ENCODE measurements at places on chromosomes 12 and 14.
A peak's percentile ranks its signal among the peaks of the same experiment; 100 is the strongest.

GRCh38 chr14:105022276-105022670 is 1.4 kb upstream of the CDCA4 start:
- DNase-seq = no peak

DNA sequence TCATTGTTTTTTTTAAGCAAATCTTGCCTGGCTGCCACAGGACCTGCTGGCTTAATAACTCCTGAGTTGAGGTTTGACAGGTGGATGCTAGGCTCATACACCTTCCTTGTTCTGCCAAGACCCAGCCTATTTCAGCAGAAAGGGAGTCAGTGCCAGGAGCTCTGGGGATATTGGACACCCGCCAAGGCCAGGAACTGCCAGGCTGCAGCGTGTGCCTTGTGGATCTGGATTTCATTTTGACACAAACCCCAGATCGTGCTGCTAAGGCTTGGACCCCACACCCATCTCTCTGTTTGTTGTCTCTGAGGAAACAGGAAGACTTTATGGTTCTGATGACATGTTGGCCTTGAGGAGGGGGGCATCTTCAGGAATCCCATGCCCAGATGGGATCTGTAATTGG is 44.4 kb upstream of the PRIMA1 start:
- DNase-seq = no peak

DNA sequence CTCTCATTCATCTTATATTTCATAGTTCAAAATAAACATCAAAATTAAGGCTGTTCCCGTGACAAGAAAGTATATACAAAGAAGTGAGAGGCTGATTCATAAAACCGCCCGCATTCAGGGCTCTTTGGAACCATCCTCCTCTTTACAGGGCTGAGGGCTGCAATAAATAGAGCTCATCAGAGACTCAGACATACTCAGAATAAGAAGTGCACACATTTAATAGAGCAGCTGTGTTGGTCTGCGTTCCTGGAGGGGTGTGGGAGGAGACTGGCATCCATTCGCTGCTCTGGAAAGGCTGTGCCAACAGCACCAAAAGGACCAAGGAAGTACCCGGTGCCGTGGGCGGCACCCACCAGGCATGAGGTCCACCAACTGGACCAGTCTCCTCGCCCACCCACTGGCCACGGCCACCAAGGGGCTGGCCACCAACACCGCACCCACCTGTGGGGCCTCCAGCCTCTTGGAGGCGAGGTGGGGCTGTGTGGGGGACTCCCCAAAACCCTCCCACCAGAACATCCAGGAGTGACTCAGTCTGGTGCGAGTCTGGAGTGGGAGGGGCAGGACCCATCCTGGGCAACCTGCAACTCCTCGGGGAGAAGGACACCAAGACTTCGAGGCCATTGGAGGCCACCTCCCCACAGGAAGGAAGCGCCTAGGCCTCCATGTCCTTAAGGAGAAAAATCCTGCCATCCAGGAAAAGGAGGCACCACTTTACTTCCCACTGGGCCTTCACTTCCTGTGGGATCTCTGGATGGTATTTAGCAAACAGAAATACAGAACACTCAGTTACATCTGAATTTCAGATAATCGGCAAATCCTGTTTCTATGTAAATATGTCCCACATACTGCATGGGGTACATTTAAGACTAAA is 32.7 kb downstream of the VCPKMT start:
- no peak for DNase-seq

DNA sequence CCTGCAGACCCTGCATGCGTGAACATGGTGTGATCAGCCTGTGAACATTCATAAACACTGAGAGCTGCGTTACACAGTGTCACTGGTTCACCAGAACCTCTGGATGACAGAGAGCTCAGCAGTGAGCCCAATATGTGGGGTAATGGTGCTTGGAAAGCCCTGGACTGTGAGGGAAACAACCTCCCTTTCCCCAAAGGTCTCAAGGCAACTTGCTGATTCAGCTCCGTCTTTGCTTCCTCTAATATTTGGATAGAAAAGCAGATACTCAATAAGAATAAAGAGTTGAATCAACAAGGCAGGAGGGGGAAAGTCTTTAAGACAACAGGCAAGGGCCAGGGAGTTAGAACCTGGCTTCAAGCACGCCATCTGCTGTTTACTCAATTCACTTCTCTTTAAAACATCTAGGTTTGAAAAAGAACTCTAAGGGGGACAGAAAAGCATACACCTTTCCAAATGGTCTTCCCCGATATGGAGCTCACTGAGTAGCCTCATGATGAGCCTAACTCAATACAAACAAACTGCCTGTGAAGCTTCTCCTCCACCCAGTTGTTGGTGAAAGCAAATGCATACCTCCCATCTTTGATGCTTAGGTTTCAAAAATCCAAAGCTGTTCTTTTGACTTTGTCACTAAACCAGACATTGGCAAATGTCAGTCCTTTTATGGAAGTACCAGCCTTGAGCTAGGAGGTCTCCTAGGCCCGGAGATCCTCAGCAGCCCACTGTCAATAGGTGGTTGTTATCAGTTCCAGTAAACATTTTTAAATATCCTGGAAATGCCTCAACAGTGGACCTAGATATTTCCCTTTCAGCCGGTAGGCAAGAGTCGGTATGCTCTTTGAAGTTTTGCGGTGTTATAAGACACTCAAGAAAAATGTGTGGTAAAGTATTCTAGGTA is 76.1 kb downstream of the SAMD4A start:
- DNase-seq = no peak

- DNase-seq = peak; percentile 96
These were observed 100.5 kb downstream of the VEZT start for GRCh38 chr12:95318071-95318545.

GRCh38 chr14:37056473-37056872 is 115.9 kb downstream of the SLC25A21 start:
- DNase-seq = no peak

- DNase-seq = no peak
These were observed 5.2 kb downstream of the RAB5B start for GRCh38 chr12:55979069-55979468.

GRCh38 chr14:43306053-43306452 is 1201.0 kb downstream of the FSCB start:
- no peak for DNase-seq

DNA sequence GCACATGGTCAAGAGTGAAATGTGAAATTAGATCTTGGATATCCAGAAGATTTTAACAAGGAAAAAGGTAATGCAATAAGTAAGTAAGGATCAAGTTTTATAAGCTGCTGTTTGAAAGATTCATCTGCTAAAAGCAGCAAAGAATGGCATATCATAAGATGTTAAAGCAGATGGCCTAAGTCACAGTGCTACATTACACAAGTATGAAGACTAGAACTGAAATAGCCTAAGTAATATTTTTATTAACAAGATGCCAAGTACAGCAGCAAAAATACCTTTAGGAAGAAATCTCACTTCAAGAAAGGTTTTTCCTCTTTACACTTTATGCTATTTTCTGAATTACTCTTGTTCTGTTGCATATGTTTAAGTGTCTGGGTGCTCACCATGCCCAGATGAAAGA is 414.1 kb downstream of the MDGA2 start:
- no peak for DNase-seq

DNA sequence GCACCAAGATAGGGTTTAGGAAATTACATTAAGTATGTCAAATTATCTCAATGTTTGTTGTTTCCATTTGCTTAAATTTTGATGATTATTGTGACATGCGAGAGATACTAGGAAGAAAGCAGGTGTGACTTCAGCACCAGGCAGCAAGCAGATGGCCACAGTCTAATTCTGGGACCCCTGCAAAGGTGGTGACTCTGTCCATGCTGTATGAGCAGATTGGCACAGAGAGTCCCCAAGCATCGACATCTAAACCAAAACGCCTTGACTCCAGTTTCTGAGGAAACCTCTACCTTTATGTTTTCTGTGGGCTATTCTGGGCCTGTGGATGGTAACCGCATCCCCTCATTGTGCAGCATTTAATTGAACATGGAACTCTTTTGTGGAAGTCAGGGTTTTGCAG is 670.1 kb upstream of the TMEM132C start:
- DNase-seq = no peak

- no peak for DNase-seq
These were observed 3.6 kb upstream of the ARID2 start for GRCh38 chr12:45725631-45726602.

DNA sequence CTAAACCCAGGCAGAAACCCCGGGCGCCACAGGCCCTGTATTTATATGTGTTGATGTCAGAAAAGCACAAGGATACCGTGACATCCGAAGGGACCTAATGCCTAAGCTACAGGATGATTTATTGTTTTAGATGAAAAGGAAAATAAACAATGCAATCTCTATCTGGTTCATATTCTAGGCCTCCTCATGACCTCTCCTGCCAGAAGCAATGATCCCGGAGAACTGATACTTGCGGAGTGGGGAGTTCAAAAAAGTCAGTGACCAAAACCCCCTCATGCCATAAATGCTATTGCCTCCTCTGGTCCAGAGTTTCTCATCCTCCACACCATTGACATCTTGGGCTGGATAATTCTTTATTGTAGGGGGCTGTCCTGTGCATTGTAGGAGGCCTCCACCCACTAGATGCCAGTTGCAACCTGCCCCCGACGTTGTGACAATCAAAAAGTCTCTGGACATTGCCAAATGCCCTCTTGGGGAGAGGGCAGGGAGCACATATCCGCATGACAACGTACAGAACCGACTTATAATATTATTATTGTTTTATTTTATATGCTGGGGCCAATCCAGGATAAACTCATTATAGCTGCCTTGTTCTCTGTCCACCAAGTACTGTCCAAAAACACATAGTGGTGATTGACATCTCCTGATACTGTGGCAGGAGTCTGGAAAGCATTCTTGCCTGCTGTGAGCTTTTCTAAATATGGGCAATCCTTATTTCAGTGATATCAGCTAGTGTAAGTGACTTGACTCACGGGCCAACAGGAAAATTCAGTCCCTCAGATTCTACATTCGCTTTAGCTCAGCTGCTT is 1.1 kb upstream of the CSRP2 start:
- no peak for DNase-seq

DNA sequence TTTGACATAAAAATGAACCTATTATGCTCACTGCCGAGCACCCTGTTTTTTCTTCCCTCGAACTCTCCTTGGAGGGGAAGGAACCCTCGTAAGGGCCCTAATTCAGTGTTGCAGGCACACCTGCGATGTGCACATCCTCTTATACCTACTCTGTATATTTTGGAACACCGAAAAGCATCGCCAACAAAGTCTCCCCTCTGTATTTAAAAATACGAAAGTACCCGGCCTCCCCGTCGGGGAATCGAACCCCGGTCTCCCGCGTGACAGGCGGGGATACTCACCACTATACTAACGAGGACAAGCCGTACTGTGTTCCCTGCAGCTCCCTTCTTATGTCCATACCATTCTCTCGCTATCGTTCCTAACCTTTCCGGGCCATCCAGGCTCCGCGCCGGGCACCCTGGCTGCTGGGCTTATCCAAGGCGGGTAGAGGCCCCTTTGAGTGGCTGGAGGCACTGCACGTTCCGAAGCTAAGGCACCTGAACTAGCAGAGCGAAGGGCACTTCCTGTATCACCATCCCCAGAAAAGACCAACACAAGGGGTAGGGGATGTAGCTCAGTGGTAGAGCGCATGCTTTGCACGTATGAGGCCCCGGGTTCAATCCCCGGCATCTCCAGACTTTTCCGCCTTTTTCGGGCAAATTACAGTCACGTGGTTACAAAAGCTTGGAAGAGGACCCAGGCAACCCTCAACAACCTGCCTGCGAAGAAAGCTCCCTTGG is 25.1 kb upstream of the UBC start:
- DNase-seq = no peak

DNA sequence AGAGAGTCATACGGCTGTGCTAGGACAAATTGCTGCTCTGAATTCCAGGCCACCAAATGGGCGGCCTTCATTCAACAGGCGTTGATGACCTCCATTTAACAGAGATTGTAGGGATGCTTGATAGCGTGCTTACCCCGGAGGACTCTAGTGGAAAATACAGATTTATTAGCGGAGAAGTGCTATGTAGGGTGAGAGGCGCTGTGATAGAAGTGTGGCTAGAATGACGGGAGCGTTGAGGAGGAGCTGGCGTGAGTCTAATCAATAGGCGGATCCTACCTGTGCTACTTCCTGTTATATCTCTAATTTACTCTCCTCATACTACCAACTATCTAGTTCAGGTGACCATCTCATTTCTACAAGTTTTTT is 668 bp downstream of the MRPS35 start:
- DNase-seq = no peak

All from DMS153 (cell line).